ENCODE measurements at places on chromosomes 1 and 21.

DNA sequence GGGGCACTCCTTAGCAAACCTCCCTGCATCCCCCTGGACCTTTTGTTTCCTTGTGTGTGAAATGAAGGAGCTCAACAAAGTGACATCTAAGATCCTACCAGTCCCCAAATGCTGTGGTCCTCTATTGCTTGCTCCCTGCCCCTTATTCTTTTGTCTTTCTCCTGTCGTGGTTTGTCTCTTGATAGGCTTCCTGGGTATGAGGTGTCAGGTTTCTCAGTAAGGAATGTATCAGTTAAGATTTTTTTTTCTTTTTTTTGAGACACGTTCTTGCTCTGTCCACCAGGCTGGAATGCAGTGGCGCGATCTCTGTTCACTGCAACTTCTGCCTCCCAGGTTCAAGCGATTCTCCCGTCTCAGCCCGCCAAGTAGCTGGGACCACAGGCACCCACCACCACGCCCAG lies 16.8 kb downstream of the CNIH3 start:
- no peak for DNase-seq

GRCh38 chr1:164510435-164510834 lies 48.5 kb upstream of the PBX1 start:
- DNase-seq: peak; percentile 6

- DNase-seq: no peak
Observed at GRCh38 chr1:169047074-169047473, 59.4 kb upstream of the ATP1B1 start.

- no peak for DNase-seq
Observed at GRCh38 chr21:43343992-43344886, 82.7 kb downstream of the SIK1 start.

GRCh38 chr1:101996825-101997465 lies at the start of gene OLFM3:
OLFM3 (minus strand) TSS chr1:101996926.
- no peak for DNase-seq

- DNase-seq: no peak
Observed at GRCh38 chr1:34928699-34929496, 552 bp downstream of the DLGAP3 start.

- no peak for DNase-seq
Observed at GRCh38 chr1:21762022-21762404, 20.9 kb downstream of the USP48 start.

GRCh38 chr1:153350321-153350957 lies 1.8 kb upstream of the PGLYRP4 start:
- no peak for DNase-seq

GRCh38 chr1:117659550-117660270 lies 53.9 kb downstream of the TENT5C start:
- DNase-seq: no peak

DNA sequence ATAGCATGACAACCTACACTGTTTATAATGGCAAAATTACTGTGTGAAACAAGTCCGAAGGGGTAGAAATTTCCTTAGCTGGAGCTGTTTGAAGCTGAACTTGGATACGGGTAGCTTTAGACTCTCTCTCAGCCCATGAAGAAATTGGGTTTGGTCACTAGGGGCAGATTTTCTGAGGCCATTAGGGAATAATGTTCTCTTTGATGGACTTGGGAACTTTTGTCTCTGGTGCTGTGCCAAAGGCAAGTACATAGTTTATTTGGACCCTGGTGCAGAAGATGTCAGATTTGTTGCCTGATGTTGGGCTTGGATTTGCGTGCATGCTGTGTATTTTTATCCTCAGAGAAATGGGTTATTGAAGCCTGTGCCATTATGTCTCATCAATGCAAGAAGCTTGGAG lies 109.6 kb downstream of the VPS13D start:
- no peak for DNase-seq

DNA sequence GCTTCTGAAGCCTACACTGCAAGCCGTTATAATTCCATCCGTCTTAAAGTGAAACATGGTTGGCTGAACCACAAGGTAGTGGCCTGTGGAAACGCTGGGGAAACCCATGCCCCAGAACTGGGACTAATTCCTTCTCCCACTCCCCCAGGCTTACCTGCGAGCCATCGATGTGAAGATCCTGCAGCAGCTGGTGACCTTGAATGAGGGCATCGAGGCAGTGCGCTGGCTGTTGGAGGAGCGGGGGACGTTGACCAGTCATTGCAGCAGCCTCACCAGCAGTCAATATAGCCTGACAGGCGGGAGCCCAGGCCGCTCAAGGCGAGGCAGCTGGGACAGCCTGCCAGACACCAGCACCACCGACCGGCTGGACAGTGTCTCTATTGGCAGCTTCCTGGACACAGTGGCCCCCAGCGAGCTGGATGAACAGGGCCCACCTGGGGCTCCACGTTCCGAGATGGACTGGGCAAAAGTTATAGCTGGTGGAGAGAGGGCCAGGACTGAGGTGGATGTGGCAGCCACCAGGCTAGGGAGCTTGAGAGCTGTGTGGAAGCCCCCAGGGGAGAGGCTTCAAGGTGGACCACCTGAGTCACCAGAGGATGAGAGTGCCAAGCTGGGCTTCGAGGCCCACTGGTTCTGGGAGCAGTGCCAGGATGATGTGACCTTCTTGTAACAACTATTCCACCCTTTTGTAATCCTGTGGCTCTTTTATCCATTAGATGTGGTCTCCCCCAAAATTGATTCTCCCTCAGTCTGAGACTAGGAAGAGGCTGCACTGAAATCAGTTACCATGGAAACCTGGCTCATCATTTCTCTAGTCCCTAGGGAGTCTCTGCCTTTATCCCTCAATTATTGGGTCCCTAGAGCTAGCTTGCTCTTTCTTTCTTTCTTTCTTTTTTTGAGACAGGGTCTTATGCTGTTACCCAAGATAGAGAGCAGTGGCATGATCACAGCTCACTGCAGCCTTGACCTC lies 16.7 kb downstream of the LURAP1 start:
- DNase-seq: no peak

GRCh38 chr1:187959062-187959461 lies 1130.3 kb downstream of the PLA2G4A start:
- DNase-seq: no peak

GRCh38 chr1:224791362-224791941 lies 138.0 kb upstream of the DNAH14 start:
- no peak for DNase-seq

DNA sequence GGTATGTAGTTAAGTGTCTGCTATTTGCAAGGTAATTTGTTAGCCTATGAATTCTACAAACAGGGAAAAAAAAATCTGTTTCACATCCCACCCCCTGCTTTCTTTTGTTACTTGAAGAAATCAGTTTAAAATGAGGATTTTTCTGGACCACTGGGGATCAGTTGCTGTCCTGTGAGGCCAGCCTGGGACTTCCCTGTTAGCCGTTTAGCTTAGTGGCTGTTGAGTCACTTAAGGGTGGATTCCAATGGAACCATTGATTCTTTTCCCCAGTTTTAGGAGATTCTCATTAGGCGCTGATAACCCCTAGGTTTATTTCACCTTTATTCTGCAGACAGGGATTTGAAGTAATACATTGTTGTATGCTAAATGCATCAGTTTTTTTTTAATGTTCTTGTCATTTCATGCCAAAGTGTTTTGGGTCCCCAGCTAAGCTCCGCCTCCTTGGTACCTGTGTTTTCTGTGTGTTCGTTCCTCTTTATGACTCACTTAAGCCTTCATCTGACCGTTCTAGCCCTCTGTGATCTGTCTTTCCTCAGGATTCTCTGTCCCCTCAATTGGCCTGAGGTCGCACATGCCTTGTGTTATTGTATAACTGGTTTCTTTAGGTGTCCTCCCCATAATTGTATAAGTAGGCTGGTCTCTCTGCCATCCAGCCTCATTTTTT lies 59.3 kb downstream of the NOS1AP start:
- no peak for DNase-seq

GRCh38 chr1:248013229-248013710 lies at the start of gene OR2L5:
OR2L5 (plus strand) TSS chr1:248013660; CDS start chr1:248021948, 8,288 bp downstream.
- DNase-seq: no peak

DNA sequence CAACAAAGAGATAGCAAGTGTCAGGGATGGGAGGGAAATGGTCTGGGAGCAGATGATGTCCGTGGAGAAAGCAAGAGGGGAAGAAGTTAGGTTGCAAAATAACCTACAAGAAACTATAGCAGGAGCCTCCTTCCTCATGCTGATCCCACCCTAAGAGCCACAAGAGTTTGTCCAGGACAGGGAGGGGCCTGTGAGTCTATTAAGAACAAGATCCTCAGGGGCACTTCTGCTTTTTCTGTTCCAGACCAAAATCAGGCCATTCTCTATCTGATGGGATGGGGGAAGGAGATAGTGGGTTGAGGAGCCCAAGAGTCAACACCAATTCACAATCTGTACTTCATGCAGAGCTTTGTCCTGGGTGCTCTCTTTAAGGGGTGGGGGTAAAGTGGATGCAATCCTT lies 7.7 kb upstream of the ATP1A4 start:
- DNase-seq: no peak

DNA sequence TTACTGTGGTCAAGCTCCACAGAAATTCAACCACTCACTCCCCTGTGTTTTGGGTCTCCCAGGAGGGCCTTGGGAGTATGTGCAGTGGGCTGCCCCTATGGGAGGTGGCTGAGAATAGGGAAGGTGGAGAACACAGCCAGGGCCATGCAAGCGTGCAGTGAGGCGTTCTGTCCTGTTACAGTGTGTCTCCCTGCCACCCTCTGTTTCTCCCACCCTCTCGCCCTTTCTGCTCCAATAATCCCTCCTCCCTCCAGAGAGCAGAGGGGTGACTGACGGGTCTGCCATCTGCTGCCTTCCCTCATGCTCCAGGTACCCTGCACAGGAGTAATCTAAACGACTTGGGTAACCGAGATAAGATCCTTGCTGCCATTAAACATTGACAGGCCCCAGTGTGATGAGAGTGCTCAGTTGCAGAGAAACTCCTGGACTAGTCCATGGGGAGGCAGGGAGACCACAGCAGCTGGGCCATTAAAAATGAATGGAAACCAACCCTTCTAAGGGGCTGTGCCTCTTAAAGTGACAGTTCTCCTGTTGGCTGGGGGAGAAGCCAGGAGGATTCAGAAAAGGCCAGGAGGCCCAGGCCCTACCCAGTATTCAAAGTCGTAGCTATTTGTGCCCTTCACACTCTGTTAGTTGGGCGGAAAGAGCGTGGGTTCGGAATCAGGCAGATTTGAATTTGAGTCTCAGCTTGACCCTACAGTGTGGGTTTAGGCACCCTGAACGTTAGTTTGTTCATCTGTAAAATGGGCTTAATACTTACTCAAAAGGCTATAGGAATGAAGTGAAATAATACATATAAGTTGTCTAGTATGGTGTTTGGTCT lies 22.4 kb upstream of the BTG2 start:
- no peak for DNase-seq

DNA sequence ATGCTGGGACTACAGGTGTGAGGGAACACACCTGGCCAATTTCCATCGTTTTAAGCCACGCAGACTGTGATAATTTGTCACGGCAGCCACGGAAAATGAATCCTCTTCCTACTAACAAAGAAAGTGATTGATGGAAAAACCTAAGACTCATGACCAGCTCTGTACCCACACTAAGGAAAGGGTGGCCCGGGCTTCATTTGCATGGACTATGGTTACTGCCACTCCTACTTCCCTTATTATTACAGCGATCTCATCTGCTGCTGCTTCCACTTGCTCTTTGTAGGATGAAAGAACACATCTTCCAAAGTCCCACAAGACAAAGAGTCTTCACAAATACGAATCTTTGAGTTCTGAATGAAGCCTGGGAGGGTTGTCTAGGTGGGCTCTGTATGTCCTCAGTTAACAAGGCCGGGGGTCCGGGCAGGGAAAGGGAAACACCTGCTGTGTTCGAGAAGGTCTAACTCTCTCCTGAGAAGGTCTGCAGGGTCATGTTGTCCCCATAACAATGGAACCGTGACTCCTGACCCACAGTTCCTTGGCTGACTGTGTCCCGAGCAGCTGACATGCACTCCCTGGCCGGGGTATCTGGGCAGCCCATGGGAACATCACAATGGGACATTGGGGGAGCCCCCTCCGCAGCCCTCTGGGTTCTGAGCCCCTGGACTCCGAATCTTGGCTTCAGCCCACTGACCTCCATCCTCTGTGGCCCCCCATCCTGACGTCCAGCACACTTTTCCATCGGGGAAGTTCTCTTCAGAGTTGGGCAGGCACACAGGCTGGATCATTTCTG lies 13.3 kb upstream of the TFF1 start:
- no peak for DNase-seq

DNA sequence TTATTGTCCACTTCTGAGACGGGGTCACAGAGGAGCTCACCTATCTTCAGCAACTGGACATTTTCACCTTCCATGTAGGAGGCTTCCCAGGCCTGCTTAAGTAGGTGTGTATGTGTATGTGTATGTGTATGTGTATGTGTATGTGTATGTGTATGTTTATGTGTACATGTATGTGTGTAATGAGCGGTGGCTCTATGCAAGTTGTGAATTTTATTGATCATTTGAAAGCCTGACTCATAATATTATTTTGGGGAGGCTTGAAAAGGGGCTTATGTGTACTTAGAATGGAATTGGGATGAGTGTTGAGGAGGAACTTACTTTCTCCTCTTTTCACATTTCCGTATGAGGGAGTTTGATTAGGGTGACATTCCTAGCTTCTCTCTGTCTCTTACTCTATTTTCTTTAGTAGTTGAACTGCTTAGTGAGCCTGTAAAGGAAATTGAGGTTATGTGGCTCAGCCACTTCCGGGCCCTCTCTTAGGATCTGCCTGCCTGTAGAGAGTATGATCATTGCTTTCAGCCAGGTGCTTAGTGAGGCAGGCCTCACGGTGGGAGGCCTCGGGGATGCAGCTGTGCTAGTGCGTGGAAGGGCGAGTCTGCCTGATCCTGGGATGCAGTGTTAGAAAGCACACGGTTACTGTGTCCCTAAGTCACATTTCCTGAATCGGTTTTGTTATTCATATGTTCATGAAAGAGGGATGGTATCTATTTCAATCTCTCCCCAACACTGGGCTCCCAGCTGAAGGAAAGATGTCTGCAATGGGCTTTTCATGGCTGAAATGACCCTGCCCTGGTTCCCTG lies 61.0 kb downstream of the IER5 start:
- DNase-seq: no peak

DNA sequence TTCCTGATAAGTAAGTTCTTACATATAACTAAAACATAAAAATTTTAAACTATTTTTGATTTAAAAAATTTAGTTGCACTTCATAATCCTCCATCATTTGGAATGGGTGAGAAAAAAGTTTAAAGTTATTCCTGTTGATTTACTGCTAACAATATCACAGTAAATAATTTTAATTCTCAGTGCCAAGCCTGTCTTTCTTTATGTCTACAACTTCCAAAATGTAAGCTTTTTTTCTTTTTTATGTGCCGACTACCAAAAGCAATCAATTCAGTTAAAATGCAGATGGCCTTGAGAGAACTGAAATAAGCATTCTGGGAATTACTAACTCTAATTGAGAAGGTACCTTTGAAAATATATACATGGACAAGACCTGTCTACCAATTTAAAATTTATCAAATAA lies 1224.3 kb upstream of the B3GALT2 start:
- DNase-seq: no peak
